ENCODE measurements at places on chromosomes 2 and 18.

DNA sequence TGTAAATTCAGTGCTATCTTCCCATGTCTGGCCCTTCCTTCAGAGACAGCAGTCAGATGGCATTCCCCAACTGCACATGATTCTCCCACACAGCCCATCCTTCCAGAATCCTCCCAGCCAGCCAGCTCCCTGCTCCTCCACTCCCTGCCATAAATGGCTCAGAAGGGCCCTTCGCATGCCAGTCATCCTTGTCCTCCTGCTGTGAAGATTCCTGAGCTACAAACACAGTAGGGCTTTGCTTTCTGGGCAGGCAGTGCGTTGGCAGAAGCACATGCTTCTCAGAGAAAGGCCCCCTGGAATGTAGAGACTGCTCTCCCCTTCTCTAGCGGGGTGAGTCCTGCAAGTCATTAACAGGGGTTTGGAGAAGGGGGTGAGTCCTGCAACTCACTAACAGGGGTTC lies 71.9 kb downstream of the TEX51 start:
- peak; percentile 74 for DNase-seq

DNA sequence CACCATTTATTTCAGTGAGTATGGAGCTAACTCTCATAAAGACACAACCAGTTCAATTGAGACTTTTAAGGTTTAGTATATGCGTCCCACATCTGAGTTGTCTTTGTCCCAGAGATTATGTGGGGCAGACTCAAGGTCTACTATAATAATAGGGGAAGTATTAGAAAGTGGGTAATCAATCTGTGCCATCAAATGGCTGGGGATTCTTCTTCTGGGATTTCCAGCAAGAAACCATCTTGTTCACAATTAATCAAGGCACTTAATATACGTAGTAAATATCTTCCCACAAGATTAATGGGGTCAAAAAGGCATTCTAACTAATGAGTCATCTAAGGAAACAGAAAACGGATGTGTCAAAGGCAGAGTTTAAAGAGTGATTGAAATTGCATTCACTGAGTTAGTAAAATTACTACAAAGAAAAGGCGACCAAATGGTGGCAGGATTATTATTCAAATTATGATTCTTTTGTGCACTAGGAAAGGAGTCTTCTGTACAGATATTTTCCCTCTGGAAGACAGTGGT lies 179.8 kb upstream of the REG3G start:
- no peak for DNase-seq

DNA sequence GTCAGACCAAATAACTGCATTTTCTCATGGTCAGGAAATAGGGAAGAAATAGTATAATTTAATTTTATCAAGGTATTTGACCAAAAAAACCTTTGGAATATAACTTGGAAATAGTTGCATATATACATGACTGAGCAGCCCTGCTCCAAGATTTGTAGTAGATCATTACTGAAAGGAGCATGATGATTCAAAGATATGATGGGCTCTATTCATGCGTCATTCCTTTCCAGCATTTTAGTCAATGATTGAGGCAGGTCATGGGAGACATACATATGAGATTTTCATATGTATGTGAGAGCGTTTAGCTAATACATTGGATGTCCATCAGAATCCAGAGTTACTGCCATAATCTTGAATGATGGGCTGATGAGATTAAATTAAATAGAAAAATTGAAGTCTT lies 74.5 kb downstream of the CAB39 start:
- DNase-seq = no peak

DNA sequence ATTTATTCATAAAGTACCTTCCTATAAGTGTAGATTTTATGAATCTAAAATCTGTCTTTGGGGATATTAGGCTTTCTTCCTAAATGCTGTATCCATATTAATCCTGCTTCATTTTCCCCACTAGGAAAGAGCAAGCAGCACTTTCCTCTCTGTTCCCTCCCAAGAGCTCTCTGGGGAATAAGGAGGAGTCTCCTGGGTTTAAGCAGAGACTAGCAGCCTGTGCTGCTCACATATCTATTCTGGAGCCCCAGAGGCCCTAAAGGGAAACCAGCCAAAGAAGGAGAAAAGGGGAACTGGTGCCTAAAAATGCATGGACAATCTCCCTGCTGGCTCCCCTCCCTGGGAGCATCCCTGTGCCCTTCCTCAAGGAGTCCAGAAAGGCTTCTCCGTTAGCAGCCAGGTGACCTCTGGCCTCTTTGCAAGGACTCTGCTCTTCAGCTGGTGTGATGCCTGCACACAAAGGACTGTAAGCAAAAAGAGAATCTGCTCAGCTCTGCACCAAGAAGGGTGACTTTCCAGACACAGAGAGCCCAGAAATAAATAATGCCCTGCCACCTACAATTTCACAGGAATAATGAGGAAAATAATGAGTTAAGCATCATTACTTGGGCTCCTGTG lies 270.6 kb downstream of the SS18 start:
- no peak for DNase-seq

GRCh38 chr18:33034945-33035344 lies 262.1 kb upstream of the KLHL14 start:
- no peak for DNase-seq

DNA sequence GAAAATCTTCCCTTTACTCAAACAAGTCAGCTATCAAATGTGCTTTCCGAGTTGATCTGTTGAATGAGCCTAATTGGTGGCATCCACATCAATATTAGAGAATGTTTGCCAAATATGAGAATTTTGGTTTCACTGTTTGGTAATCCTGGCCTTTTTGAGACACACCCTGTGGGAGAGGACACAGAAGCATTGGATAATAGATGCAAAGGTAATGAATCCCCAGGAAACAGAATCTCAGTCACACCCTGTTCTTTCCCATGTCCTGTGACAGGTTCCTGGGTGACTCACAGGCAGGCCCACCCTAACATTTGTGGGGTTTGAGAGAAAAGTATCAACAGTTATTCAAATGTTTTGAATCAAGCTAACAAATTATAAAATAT lies 99.8 kb upstream of the PELI1 start:
- no peak for DNase-seq

GRCh38 chr2:20485612-20486388 lies 38.9 kb downstream of the RHOB start:
- DNase-seq = no peak

DNA sequence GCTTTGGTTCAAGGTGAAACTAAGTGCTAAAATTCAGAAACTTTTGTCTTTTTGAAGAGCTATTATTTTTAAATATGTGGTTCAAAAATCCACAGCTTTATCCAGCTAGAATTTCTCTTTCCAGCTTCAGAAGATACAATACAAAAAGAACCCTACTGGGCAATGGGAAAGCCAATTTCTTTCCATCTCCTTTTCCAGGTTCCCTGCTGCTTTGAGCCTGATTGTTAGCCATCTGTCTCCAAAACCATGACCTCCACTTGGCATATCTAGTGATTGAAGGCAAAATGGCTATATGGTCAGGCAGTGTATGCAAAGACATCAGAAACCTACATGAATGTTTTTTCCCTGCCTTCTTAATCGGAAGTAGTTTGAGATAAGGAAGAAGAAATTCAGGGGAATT lies 134.1 kb downstream of the KCNH7 start:
- DNase-seq = no peak

GRCh38 chr18:37285825-37286224 lies 279.8 kb downstream of the CELF4 start:
- no peak for DNase-seq

DNA sequence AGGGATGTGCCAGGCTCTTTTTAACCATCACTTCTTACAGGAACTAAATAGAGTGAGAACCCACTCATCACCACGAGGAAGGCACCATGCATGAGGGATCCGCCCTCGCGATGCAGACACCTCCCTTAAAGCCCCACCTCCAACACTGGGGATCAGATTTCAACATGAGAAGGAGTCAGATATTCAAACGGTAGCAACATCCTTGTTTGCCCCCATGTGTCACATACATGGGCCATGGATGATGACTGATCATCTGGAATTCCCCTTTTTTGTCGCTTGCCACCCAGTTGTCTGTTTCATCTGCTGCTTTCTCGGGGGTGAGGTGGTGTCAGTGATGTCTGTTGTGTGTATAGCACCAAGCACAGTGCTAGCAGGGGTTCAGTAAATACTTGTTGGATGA lies 57.9 kb downstream of the NCK2 start:
- DNase-seq = no peak

- DNase-seq = no peak
Measured at GRCh38 chr2:23619941-23620340, 235.0 kb downstream of the KLHL29 start.

- no peak for DNase-seq
Measured at GRCh38 chr2:51960281-51960680, 928.3 kb upstream of the NRXN1 start.

DNA sequence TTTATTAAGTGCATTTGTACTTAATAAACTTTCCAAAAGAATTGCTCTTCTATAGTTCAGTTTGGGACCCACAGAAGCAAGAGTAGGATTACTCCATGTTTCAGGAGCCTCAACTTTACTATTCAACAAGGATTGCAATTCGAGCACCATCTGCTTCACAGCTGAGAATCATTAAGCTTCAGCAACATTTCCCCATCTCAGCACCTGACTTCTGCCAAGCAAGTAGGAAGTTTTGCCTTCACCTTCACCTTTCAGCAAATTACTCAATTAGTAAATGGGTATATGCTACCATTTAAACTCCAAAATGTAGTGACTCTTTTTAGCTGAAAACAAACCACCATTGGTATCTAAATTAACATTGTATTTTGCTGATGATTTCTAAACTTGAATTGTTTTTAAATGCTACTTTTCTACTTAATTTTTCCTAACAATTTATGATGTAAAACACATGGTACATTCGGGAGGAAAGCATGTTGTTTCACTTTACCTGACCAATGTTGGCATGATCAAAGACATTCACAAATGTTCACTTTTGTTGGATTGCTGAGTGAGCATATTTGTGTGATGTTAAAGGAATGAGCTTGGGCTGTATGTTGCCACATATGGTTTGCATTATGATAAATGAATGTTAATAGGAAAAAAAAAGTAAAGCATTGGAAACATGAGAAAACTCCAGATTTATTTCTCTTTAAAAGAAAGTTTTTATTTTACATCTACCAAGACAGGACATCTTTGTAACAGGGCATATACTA lies 159.2 kb downstream of the GULP1 start:
- DNase-seq = no peak

DNA sequence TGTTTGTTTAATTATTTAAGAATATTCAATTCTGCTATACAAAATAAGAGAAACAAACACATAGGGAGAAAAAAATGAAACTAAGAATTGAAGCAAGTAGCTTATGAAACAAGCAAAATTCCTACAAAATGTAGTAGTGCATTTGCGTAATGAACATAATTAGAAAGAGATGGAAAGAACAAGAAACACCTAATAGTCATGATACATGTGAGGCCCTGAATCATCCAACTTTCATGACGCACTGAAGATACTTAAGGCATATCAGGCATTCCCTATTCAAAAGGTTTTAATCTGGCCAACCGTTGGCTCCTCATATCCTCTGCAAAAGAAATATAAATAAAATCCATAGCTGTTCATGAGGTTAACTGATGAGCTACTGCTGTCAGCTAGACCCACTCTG lies 14.5 kb upstream of the NAB1 start:
- DNase-seq = no peak

DNA sequence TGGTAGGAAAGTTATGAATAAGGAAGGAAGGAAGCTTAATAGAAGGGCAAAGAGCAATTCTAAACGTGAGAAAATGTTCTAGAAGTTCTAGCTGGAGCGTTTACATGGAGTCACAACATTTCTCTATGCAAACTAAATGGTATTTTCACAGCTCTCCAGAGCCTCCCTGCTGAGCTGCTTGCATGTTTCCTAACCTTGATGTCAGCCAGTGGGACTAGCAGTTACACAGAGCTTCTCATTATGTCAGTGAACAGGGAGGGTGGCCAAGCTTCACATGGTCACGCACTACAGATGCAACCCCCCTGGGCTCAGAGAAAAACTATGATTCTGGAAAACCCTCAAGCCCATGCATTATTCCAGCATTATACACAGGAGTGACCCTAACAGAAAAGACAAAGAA lies 153.4 kb upstream of the CCDC150 start:
- no peak for DNase-seq

DNA sequence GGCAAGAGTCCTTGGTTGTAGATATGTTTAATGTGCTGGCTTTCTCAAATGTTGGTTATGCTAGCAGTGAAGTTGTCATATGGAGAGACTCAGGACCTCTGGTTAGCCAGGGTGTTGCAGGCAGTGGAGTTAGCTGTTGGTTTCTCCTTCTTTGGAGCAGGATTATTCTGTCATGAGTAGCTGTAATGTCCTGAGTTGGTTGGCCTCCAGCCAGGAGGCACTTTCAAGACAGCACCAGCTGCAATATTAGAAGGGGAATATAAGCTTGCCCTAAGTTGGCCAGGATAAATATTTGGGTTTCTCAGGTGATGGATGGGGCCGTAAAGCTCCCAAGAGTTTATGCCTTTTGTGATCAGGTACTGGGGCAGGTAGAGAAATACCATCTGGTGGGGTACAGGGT lies 65.5 kb downstream of the MSTN start:
- DNase-seq = no peak

DNA sequence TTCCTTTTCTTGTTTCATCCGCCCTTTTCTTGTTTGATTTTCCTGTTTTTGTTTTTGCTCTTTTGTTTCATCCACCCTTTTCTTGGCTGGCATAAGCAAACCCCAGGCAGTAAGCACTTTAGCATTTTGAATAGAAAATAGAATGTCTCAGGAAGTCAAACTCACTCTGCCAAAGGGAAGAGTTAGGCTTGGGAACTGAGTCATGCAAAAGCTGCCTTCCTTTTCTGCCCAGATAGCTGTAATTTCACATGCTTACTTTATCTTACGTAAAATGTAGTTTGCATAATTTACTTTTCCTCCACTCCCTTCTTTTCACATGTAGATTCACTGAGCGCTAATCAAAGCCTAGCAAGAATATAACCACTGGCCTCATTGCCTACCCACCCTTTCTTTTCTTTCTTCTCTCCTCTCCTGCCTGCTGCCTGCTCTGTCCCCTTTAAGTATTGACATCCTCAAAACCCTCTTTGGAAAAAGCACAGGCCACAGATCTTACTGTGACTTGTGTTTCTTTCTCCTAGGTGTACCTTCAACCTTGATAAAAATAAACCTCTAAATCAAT lies 48.4 kb downstream of the CNGA3 start:
- DNase-seq = no peak

- peak; percentile 63 for DNase-seq
Measured at GRCh38 chr2:168490015-168490874, 34.2 kb downstream of the CERS6 start.

All from islet precursor cell (in vitro differentiated cells).